ENCODE measurements at places on chromosomes 7 and 10. TPM values are rescaled to one million over a fixed set of nuclear protein-coding genes. Genes with fewer than 3 reads are reported as not detected.

FLNC gene
- 542 TPM for total RNA-seq

ZNF12 gene
- 15.7 TPM for total RNA-seq

FFAR4 gene
- not detected for total RNA-seq

PDZD7 gene
- total RNA-seq: 1.9 TPM

CLEC5A gene
- total RNA-seq: not detected

TMEM229A gene
- total RNA-seq: not detected

AKR1B1 gene
- total RNA-seq: 202 TPM

CLDN4 gene
- 0.32 TPM for total RNA-seq

GIMAP7 gene
- total RNA-seq: not detected

TMEM140 gene
- total RNA-seq: 0.51 TPM

UCN3 gene
- total RNA-seq: not detected

CYP2E1 gene
- total RNA-seq: 0.88 TPM

FOXI2 gene
- total RNA-seq: not detected

SLC12A9 gene
- 23.1 TPM for total RNA-seq

HMX3 gene
- total RNA-seq: not detected

ABCF2 gene
- total RNA-seq: 67.0 TPM

CLIP2 gene
- 30.5 TPM for total RNA-seq
